ENCODE measurements at places on chromosomes 2 and 18.

- no peak for DNase-seq
These were observed 390.3 kb upstream of the GALNT5 start for GRCh38 chr2:156867201-156867600.

GRCh38 chr2:33077844-33078243, 131.1 kb downstream of the LTBP1 start:
- no peak for DNase-seq

DNA sequence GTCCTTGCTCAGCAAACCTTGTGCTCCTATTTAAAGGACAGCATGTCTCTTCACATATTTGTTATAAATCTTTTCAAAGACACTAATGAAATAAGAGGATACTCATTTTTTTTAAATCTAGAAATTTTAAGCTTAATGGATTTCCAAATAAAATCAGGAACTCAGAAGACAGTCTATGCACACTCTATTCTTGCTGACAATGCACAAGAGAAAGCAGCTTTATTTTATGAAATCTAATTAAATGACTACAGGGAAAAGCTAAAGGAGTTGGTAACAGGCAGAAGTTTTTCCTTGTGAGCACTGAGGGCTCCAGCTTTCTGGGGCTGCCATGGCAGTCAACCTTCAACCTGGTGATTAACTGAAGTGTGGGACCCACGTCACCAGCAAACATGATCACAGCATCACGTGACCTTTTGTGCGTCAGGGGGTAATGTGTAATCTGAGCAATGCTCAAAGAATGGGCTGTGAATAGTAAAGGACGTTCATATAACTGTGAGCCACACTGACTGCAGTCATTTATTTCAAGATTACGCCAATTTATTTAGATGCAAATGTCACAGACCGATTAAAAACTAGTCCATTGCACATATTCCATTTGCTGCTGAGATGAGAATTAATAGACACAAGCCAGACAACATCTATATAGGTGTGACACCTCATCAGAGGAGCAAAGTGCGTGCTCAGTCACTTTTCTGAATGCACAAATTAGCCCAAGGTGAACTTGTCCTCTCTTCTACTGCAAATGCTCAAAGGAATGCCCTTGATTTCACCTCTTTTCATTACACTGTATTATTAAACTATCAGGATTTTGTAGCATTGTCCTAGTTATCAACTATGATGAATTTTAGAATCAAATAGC, 11.6 kb upstream of the DNER start:
- no peak for DNase-seq

DNA sequence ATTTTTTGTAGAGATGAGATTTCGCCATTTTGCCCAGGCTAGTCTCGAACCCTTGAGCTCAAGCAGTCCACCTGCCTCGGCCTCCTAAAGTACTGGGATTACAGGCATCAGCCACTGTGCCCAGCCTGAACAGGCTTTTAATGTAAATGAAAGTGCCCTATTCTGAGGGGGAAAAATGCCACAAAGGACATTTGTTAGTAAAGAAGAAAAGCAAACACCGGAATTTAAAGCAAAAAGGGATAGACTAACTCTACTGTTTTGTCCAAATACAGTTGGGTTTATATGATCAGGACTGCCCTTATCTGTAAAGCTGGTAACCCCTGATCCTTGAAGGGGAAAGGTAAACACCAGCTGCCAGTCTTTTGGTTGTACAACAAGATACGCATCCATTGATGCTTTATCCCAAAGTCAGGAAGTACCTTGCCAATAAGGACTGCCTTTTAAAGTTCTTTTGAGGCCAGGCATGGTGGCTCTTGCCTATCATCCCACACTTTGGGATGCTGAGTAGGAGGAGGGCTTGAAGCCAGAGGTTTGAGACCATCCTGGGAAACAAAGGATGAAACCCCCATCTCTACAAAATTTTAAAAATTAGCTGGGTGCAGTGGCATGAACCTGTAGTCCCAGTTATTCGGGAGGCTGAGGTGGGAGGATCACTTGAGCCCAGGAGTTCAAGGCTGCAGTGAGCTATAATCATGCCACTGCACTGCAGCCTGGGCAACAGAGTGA, 13.1 kb downstream of the CLEC4F start:
- DNase-seq: no peak

- no peak for DNase-seq
These were observed 750.5 kb downstream of the CPS1 start for GRCh38 chr2:211306929-211307328.

GRCh38 chr2:9266711-9267110, 60.1 kb downstream of the ASAP2 start:
- no peak for DNase-seq

DNA sequence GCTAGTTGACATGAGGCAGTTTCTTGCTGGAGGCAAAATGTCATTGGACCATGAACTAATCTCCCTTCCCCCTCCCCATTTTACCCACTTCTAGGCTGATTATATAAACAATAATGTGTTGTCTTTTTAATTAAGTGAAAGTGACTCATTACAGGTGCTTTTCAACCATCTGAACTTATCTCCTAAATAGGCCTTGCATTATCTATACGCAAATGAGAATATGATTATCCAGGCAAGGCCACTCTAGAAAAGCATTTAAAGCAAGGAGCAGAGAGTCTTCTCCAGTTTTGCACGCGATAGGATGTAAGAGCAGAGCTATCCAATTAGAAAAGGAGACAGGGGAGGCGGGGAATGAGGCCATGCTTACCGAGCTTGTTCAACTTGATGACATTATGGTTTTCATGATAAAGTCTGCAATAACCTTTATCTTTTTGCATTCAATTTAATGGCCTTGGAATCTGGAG, 286.1 kb upstream of the SIX3 start:
- DNase-seq: no peak

DNA sequence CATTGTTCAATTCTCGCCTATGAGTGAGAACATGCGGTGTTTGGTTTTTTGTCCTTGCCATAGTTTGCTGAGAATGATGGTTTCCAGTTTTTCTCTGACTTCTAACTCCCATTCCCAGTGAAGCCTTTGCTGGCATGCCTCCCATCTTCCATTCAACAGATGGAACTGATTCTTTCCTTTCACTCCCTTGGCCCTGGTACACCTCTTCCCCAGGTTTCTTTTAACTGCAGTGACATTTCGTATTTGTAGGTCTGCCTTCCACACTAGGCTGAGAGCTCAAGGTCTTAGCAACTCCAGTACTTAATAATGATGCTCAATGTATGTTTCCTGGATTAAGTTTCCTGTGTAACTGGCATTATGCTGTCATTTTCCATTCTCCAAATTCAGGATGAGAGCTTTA, 48.5 kb downstream of the GAREM1 start:
- no peak for DNase-seq

GRCh38 chr2:26380281-26380680, 21.4 kb upstream of the DRC1 start:
- no peak for DNase-seq

DNA sequence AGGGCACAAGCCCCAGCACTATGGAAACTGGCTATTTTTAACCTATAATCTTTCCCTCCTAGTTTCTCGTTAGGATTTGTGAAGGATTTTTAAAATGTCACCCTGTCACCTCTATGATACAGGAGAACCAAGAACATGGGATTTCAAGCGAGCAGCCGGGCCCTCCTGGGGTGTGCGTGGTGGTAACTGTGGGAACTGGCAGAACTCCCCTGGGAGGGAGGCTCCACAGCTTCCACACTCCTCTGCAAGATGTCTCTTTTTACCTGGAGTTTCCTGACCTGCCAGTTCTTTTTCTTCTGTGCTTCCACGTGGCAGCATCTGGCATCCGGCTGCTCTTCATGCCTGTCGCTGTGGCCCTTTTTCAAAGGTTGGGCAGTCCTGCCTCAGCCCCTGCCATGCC, 386.3 kb upstream of the MYT1L start:
- DNase-seq: no peak

DNA sequence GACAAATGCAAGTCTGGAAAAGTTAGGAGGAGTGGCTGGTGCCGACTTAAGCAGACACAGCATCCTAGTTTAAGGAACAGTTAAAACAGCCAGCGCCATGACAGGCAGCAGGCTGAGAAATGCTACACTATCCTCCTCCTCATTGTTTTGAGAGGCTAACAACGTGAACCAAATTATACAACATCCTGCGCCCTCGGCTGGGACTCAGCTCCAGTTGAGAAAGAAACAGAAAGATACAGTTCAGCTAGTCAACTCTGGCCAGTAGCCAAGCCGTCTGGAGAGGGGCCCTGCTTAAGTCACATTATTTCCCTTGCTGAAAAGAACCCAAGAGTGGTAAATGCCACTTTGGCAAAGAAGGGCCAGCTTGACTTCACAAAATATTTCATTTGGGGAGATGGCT, 90.2 kb downstream of the BCL11A start:
- DNase-seq: no peak

DNA sequence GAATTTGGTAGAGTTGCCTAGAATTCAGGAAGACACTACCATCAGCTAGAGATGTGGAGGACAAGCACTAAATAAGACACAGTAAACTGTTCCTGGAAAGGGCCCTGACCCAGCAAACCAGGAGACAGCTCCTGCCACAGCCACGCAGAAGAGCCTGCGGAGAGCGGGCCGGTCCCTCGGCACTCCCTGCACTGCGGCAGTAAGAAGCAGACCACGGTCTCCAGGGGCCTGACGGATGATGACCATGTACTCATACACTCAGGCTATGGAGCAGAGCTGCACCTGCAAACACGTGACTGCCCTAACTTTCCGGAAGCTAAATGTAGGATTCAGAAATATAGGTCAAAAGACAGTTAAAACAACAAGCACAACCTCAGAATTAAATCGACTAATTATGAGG, 72.9 kb downstream of the ZNF516 start:
- DNase-seq: no peak

DNA sequence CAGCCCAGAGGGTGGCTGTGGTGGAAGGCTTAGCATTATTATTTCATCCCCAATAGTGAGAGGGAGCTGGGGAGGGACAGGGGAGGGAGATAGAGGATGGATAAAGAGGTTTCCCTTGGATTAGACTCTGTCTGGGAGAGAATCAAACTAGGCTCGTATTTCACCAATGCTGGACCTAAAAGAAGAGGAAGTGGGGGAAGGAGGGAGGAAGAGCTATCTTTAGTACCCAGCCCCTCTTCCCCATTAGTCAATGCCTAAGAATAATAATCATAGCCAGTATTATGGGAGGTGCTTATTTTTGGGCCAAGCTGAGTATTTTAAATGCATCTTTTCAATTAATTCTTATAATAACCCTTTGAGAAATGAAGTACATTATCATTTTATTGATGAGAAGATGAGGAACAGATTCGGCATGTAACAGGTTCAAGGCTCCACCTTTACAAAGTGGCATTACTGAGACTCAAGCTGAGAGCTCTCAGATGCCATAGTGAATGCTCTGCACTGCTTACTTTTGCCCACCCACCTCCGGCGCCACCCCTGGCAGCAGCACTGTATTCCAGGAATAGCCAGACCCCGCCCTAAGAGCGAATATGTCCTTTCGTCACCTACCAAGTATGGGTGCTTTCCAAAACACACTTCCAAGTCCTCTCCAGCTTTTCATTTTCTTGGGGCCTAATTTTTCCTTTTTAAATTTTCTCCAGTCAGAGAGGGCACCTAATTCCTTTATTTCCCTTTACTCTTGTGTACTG, 21.0 kb downstream of the PAX8 start:
- DNase-seq: no peak

- peak; percentile 23 for DNase-seq
These were observed 25.1 kb downstream of the DNPEP start for GRCh38 chr2:219362524-219363164.

DNA sequence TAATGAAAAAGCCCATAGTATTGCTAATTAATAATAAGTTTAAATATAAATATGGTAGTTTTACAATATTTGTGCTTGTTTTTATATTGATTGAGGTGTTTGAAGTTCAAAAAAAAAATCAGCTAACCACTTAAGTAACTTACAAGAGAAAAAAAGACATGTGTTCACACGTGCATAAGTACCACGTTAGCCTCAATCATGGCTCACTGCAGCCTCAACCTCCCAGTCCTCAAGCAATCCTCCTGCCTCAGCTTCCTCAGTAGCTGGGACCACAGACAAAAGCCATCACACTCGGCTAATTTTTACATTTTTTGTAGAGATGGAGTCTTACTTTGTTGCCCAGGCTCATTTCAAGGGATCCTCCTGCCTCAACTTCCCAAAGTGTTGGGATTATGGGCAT, 19.4 kb downstream of the MGAT4A start:
- no peak for DNase-seq

- DNase-seq: no peak
These were observed 109.0 kb upstream of the STPG4 start for GRCh38 chr2:47264143-47264542.

DNA sequence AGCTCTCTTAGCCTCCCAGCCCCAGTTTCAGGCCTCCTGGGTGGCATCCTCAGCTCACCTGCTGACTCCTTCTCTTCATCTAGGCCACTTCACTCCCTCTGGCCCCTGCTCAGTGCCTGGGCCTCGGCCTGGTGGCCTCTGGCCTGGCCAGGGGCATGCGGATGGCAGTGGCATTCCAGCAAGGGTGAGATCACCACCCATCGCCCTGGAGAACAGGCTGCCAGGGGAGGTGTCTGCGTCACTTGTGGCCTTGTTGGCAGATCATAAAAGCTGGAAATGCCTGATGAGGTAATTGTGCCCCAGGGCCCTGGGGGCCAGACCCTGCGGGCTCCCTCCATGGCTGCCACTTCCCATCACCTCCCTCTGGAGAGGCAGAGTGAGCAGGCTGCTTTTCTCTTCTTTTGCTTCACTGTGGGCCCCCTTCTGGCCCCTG, 72.5 kb upstream of the SMAD2 start:
- no peak for DNase-seq

DNA sequence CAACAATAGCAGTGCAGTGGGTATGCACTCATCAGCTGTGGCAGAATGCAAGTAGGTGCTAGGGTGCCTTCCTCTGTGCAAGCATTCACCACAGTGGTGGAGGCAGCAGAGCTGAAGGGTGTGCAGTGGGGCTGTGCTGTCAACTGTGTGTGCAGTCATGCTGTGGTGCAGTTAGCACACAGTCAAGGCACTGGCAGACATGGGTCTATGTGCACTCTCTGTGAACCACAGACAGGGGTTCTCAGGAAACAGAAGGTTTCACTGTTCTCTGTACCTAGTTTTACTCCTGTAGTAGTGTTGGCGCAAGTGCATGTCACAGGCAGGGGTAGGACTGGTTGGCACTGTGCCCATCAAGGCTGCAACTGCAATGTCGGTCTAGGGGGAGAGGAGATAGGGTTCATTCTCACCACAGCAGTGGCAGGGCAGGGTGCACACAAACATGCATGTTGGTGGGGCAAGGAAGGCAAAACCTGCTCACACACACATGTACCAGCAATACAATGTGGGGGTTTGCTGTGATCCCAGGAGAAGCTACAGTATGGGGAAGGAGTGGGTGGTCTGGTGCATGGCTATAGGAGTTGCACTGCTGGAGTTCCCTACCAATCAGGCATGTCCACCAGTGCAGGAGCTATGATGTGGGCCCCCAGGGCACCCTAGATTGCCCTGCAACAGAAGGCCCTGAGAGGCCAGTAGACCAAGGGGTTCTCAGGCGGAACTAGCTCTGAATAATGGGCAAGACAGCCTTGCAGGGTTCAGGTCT, 242.7 kb upstream of the DDX18 start:
- no peak for DNase-seq

DNA sequence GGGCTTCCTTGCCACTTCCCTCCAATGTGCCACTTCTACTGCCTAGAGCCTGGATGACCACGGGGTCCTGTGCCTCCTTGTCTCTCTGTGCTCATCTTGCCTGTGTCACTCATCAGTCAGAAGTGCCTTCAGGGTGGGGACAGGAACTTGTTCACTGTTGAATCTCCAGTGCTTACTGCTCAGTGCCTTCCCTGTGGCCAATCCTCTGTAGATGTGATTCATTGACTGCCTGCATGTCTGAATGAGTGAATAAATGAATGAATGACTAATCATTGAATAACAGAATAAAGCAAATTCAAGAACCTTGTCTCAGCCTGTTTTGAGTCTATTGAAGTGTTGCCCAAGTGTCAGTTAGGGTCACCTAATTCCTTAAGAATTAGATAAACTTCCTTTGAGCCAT, 42.3 kb upstream of the FAM136A start:
- no peak for DNase-seq

- DNase-seq: no peak
These were observed 40.9 kb downstream of the CLASP1 start for GRCh38 chr2:121608367-121608766.

Data from stimulated activated naive B cell treated with anti-CD40 and anti-IgM and Interleukin-4, amounts not matched to agents 10 μg/mL and 1 μg/mL and 100 μg/mL, for 72 hours (primary cell).